Esophagus mucosa (tissue), 1 donor: ENCODE measurements at places on chromosomes 2 and 18.

- no peak for ATAC-seq
Observed at GRCh38 chr2:216477283-216478035, 21.2 kb upstream of the RPL37A start.

DNA sequence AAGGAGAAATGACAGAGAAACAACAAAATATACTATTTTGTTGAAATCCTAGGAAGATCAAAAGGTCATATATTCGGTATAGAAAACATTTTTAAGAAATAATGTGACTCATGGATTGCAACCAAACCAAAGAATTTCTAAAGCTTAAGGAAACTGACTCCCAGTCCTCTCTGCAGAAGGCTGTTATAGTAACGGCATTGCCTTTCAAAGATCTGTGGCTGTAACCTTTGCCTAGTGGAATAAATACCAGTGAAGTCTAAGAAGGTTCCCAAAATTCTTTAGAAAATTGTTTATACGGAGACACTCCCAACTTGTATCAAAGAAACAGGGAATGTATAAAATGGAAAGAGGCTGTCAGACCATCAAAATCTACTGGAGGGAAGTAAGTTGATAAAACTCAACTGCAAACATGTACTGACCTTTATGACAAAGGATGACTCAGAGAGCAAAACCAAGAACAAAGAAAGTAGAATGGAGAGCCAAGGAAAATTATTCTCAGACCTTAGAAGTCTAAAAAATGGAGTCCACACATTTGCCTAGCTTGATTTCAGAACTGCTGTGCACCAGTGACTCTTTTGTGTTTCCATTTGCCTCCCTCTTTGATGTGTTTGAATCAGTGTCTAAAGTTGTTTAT, 48.6 kb upstream of the FSIP2 start:
- ATAC-seq = no peak

- no peak for ATAC-seq
Observed at GRCh38 chr2:146870691-146871090, 974.1 kb upstream of the ACVR2A start.

- no peak for ATAC-seq
Observed at GRCh38 chr18:61765097-61765496, 127.7 kb downstream of the RNF152 start.

- ATAC-seq = peak; percentile 60
Observed at GRCh38 chr2:174682578-174683391, 81.5 kb downstream of the CHRNA1 start.

DNA sequence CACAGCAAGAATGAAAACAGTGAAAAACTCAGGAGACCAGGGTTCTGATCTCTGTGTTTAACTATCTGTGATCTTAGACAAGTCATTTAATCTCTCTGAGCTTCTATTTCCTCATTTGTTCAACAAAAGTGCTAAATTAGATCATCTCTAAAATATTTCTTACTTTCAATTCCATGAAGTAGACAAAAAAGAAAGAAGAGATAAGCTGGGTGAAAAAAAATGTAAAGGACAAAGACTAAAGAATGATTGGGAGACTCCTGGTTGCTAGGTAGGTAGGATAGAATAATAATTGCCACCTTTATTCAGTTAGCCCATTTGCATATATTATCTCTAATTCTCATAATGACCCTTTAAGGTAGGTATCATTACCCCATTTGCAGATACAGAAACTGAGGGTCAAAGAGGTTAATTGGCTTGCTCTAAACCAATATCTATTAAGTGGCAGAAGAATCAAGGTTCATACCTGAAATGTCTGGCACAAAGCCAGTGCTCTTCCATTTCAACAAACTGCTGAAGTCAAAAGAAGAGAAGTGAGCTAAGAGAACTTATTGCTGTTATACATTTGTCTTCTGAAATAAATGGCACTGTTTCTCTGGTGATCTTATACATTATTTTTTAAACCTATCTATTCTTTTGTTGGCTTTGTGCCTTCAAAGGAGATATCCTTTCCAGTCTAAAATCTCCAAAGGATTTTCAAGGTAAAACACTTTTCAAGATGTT, 141.7 kb downstream of the OTX1 start:
- no peak for ATAC-seq

GRCh38 chr2:199458806-199459285, 1.1 kb upstream of the SATB2 start:
- peak; percentile 38 for ATAC-seq

- no peak for ATAC-seq
Observed at GRCh38 chr2:156125018-156125417, 207.5 kb downstream of the NR4A2 start.

GRCh38 chr2:11996618-11997017, 250.2 kb downstream of the LPIN1 start:
- ATAC-seq = no peak

GRCh38 chr18:78772360-78773302, 207.0 kb upstream of the SALL3 start:
- no peak for ATAC-seq

DNA sequence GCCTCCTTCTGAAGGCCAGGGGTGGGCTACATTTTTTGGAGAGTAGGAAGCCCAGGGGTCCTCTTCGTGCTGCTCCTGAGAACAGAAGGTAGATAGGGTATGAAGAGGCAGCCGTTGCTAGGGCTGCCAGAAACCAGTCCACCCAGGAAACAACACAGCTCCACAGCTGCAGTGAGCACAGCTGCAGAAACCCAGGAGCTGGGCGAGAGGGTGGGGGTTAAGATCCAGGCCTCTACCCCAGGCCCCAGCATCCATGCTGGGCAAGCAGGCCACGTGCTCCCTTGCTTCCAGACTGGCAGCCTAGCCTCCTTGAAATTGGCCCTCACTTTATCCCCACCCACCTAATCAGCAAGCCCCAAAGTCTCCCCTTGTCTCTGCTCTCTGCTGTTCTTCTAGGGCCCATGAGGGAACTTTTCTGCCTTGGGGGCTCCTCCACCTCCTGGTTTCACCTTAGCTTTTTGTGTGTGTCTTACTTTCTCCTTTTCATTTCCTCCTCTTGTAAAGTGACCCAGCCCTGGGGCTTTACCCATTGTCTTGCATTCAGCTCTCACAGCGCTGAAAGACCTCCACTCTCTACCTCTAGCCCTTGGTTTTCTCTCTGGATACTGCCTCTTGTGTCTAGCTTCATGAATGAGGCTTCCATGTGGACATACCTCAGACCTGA, 30.7 kb downstream of the STON1 start:
- ATAC-seq = no peak

DNA sequence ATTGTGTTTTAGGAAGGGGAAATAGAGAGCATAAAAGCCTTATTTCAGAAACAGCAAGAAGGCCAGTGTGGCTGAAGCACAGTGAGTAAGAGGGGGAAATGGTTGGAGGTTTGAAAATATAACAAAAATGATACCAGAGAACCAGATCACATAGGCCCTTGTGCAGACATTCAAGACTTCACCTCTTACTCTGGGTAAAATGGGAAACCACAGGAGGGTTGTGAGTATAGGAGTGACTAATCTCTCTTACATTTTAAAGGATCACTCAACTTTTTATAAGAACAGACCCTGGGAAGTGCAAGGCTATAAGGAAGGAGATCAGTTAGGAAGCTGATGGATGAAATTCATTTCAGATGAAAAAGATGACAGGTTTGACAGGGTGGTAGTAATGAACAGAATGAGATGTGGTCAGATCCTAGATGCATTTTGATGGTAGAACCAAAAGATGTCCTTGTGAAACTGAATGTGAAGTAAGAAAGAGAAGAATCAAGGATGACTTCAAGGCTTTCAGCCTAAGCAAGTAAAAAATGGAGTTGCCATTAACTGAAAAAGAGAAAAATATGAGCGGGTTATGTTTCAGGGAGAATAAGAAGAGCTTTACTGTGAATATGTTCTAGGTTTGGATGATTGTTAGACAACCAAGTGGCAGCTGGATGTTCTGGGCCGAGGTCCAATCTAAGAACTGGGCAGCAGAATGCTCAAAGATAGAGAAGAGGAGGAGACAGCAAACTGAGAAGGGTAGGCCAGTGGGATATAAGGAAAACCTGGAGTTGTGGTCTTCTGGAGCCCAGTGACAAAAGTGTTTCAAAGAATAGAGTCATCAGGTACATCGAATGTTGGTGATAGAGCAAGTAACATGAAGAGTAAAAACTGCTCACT, 65.1 kb downstream of the USP40 start:
- no peak for ATAC-seq

GRCh38 chr2:34480366-34480765, 881.3 kb upstream of the FAM98A start:
- ATAC-seq = no peak

DNA sequence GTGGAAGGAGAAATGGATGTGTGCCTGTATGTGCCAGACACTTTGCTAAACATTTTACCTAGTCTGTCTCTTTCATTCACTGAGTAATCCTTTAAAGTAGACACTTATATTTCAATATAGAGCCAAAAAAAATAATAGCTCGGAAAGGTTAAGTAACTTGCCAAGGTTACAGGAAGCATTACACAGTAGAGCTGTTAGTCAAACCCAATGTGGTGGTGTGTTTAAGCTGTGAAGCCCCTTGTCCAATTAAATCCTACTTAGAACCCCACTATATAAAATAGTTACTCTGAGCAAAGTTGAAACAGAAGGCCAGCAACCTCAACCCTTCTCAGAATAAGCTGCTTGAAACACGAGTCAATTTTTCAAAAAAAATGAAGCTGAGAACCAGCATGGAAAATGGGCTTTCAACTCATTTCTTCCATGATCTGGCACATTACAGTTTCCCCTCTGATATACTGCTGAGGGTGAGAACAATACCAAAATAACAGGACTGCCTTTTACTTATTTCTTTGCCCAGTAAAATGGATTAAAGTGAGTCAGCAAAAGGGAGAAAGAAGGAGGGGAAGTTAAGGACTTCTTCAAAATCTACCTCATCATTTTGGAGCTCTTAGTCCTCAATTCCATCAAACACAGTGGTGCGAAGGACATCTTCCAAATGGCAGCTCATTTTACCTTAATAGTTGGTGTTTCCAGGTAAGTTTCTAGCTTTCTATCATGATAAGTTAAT, 7.9 kb downstream of the RDH14 start:
- no peak for ATAC-seq

- no peak for ATAC-seq
Observed at GRCh38 chr2:26651799-26652198, 10.6 kb upstream of the CIB4 start.

- peak; percentile 60 for ATAC-seq
Observed at GRCh38 chr2:73907840-73908452, 15.1 kb downstream of the ACTG2 start.

GRCh38 chr2:238808761-238809160, 39.1 kb upstream of the TWIST2 start:
- ATAC-seq = no peak

- ATAC-seq = peak; percentile 84
Observed at GRCh38 chr2:8822218-8822617, 15.2 kb downstream of the KIDINS220 start.

GRCh38 chr2:64086347-64087082, 57.7 kb downstream of the PELI1 start:
- no peak for ATAC-seq

DNA sequence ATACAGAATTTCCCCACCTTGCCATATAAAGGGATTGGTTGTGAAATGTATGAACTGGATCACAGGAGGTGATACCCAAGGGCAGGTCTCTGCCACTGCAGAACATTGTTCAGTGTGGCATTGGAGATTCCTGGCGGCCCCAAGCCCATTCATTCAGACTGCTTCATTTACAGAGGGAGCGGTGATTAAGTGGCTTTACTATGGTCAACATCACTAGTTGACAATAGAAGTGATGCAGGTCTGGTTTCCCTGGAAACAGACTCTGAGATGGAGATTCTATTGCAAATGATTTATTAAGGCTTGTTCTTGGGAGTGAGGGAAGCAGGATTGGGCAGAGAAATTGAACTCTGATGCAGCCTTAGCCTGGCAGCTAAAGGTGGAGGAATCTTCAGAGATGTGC, 62.4 kb downstream of the ZDBF2 start:
- no peak for ATAC-seq

DNA sequence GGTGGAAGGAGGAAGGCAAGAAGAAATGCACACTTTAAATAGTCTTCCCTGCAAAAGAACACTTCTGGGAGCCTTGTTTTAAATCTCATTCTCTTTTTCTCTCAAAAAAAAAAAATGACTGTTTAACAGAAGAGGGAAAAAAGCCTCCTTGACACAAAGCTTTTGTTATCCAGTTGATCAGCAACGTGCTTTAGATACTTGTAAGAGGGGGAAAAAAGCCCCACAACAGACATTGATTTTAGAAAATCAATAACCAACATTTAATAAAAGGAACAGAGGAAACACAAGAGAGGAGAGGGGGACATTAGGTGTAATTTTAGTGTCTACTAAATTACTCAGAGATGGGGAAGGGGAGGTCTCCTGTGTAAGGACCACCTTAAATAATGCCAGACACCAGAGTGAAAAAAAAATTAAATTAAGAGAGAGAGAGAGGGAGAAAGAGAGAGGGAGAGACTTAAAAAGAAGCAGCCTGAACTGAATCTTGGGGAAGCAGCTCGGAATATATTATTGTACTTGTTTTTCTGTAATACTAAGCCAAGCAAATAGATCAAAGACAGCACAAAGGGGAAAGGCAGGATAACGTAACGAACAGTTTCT, 4.7 kb downstream of the ZEB2 start:
- no peak for ATAC-seq

- ATAC-seq = no peak
Observed at GRCh38 chr2:18474700-18475099, 85.8 kb downstream of the RDH14 start.

DNA sequence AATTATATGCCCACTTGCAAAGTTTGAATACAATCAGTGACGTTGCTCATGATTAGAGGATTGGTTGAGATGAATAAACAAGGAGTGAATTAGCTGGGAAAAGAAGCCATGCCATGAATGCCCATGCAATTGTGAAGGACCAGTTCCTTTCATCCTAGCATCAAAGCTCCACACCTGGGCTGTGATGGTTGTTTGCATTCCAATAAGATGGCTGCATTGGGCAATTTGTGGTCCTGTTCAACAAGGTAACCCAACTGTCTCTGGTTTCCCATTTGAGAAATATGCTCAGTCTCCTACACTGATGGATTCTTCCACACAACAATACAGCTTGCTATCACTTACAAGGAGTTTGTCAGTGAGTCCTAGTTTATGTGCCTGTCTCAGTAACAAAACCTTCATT, 550.2 kb downstream of the STK39 start:
- ATAC-seq = no peak

GRCh38 chr18:25650201-25650941, 298.4 kb upstream of the ZNF521 start:
- no peak for ATAC-seq

DNA sequence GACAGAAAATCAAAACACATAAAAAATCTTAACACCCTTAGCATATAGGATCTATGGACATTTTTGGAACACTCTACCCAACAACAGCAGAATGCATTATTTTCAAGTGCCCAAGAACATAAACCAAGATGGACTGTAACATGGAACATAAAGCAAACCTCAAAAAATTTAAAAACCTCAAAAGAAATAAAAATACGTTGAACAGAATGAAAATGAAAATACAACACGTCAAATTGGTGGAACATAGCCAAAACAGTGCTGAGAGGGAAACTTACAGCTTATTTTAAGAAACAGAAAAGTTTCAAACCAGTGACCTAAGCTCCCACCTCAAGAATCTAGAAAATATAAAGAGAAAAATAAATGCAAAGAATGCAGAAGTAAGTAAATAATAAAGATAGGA, 58.3 kb upstream of the BCL2L11 start:
- ATAC-seq = no peak
